ENCODE measurements at places on chromosomes 7 and 10. TPM values are rescaled to one million over a fixed set of nuclear protein-coding genes. Genes with fewer than 3 reads are reported as not detected.

Gene SLC16A12
- total RNA-seq: not detected

Gene RNF32
- 3.1 TPM for total RNA-seq

DNA sequence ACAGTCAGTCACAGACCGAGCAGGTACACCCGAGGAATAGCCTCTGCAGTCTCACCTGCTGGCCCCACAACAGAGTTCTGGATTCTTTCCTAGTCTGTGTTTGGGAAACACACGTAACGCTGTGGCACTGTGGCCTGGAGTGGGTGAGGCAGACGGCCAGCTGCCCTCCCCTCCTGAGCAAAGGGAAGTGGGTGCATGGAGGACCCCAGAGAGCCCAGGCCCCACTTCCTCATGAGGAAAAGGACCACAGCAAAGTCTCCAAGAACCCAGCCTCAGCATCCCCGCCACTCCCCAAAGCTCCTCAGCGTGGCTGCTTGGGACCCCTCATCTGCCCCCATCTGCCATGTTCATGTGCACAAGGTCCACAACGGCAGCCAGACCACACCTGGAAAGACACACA is 530.2 kb downstream of the PTPRN2 start:
- no peak for DNase-seq

DNA sequence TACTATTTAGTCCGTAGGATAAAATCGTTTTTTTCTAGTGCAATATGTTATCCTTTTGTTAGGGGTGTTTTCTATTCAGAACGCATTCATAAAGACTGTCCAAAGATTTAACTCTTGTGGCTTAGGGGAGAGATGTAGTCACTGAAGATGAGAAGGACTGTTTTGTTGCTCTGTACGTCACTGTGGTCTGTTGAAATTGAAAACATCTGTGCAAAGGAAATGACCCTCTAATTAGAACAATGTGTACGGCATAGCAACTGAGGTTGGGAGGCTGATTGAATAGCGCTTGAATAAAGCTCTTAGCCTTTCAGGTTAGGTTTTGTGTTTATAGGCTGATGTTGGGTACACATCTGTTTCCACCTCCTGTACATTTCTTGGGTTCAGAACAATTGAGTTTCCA is 453.4 kb upstream of the AKR1E2 start:
- DNase-seq: no peak

GRCh38 chr7:81488210-81488609 is 281.6 kb downstream of the HGF start:
- no peak for DNase-seq

- DNase-seq: peak; percentile 28
Observed at GRCh38 chr7:132771301-132771730, 195.0 kb upstream of the PLXNA4 start.

- DNase-seq: no peak
Observed at GRCh38 chr7:22356010-22356691, 803 bp downstream of the RAPGEF5 start.

All from activated T-cell treated with anti-CD3 and anti-CD28 coated beads, Interleukin-2, amount 50 U/mL, for 72 hours (primary cell).